ENCODE measurements at places on chromosomes 1 and 21.

GRCh38 chr1:178434899-178435435 is 61.8 kb downstream of the CLEC20A start:
- no peak for DNase-seq

- no peak for DNase-seq
Measured at GRCh38 chr1:76802094-76802493, 65.2 kb upstream of the ST6GALNAC5 start.

- DNase-seq, result no peak
Measured at GRCh38 chr1:111289371-111289770, 1.3 kb upstream of the CHIA start.

GRCh38 chr1:188065917-188066316 is 1237.2 kb downstream of the PLA2G4A start:
- DNase-seq, result no peak

- DNase-seq, result no peak
Measured at GRCh38 chr1:203968761-203969160, 104.2 kb upstream of the SOX13 start.

GRCh38 chr1:59639266-59639665 is 175.5 kb upstream of the HOOK1 start:
- no peak for DNase-seq

- no peak for DNase-seq
Measured at GRCh38 chr1:234375672-234376071, 2.4 kb downstream of the COA6 start.

DNA sequence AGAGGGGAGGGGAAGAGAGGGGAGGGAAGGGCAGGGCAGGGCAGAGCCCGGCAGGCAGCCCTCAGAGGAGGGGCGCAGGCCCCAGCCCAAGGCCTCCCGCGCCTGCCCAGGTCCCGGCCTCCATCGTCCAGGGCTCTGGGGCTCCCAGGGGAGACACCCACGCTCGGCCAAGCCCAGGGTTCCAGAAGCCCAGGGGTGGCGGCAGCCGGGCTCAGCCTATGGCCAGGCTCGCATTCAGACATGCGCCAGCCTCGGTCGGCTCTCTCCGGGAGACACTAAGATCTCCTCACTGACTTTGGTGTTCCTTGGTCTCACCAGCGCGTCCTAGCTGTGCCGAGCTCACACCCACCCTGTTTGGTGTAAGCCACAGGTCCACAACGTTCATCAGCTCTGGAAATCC is 7.1 kb upstream of the ANKRD65 start:
- DNase-seq, result no peak

DNA sequence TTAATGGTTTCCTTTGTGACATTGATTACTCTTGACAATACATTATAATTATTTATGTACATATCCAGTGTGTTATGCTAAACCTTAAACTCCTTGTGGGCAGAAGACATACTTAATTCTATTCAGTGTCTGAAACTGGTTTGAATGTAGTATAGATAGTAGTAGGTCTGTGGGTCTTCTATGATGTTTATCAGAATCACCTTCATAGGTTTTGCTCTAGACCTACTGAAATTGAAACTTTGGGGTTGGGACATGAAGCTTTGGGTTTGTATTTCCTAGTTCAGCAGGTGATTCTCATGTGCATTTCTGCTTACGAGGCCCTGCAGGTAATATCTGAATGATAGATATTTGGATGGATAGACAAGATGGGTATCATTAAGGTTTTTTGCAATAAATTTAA is 48.6 kb downstream of the MIGA1 start:
- DNase-seq, result no peak

DNA sequence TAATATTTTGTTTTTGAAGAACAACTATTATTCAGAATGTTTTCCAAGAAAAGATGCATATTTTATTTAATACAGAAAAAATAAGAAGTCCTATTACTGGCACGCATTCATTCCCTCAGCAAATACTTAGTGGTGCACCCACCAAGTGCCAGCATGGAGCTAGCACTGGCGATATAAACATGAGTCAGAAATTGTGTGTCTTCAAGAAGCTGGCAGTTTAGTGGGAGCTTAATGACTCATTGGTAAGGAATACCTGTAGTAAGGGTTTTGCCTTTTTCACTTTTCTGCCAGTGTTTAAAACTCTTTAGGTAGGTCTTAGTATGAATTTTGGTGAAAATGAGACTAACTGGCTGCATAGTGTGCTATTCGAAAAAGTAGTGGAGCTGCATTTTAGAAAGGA is 6.3 kb downstream of the MAGI3 start:
- DNase-seq, result no peak

GRCh38 chr1:209775678-209776077 is 8.7 kb downstream of the C1orf74 start:
- DNase-seq, result no peak

GRCh38 chr1:59733443-59734141 is 81.2 kb upstream of the HOOK1 start:
- DNase-seq, result no peak

DNA sequence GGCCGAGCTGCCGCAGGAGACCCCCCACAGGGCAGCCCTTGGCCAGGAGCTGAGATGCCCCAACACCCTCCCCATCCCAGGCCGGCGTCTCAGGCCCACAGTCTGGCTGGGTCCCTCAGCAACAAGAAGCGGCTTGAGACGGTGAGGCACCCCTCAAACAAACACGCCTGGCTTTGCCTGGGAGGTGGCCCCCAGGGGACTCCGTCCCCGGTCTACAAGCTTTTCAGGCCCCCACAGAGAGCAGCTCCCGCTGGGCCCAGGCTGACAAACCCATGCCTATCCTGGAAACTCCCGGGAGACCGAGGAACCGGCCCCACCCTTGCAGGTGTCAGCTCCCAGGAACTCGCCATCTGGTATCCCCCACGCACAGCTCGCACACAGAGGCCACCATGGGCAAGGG is 67.0 kb downstream of the ARHGEF16 start:
- no peak for DNase-seq

DNA sequence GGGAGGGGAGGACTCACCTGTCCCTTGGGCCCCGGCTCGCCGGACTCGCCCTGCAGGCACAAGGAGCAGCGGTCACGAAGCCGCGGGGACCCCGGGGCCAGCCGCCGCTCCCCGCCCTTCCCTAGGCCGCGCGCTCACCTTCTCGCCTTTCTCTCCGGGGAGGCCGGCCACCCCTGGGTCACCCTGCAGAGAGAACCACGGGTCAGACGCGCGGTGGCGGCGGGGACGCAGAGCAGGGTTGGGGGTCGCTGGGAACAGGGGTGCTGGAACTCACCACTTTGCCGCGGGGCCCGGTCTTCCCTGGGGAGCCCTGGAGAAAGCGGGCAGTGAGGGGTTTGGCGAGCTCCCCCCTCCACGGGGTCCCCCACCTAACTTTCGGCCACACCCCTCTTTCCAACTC is 13.3 kb downstream of the COL9A2 start:
- DNase-seq, result no peak

DNA sequence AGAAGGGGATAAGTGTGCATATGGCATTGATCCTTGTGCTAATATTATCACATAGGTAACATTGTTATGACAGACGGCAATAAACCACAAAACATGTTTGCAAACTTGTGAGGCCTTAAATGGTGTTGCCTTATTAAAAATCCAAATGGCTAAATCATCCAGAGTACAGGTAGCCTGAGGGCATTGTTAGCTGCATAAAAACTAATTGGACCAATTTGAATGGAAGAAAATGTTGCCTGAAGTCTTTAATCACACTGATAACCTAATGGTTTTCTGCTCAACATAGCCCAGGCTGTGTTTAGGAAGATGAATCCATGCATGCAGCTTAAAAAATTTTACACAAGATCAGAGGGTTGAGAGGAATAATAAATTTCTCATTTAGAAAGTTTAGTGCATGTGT is 19.4 kb upstream of the LRRC53 start:
- no peak for DNase-seq

DNA sequence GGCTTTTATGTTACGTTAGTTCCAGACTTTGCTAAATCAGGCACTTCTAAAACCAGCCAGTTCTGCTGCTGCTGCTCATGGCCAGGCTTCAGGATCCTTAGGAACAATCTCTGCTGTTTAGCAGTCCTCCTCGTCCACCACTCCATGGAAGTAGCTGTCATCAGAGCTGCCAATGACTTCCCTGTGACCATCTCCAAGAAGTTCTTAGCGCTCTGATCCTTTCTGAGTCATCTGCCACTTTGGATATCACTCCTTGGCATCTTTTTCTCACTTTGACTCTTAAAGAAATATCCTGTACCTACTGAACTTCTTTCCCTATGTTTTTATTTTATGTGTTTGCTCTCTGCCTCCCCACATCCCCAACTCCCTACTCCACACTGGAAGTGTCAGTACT is 14.7 kb upstream of the IRF2BP2 start:
- DNase-seq, result no peak

GRCh38 chr1:1200876-1201810 is 5.2 kb downstream of the TNFRSF18 start:
- peak; percentile 74 for DNase-seq

DNA sequence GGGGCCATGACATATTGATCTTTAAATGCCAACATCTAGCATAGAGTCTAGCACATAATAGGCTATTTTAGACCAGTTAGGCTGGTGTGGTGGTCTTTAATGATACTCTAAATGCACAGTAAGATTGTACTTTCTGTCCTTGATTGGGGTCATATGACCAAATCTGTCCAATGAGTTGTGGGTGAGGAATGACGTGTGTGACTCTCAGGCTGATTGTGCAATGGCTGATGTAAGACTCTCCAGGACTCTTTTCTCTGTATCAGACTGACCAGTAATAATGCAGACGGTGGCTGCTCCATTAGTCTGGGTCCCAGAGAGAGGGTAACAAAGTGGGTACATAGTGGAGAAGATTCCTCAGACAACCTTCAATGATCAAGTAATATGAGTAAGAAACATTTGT is 541.6 kb upstream of the CAMK1G start:
- no peak for DNase-seq

DNA sequence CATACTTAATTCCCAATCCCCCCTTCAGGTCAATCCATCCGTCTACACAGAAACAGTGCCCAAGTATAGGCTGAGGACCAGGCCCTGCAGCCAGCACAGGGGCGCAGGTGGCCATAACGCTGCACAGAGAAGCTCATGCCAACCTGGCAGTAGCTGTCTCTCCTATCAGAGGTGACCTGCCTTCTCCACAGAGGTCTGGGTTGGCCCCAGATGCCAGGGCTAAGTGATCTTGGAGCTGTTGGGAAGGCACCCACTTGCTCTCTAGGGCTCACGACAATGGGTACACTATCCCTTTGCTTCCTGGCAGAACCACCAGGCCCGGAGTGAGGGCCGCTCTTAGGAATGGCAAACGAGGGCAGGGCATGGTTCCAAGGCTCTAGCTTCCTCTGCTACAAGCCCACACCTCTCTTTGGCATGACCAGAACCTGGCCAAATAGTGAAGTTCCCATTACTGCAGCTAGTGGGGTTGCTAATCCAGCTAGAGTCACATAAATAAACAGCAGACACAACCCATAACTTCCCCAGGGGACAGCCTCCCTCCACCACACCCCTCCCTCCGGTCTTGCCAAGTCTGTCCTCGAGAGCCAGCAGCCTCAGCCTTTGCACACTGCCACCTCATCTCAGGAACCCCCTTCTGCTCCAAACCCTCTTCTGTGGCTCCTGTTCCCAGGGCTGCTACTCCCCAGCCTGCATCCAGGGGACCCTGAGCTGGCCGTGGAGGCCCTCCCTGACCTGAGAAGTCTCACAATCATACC is 113.0 kb downstream of the GLIS1 start:
- no peak for DNase-seq

DNA sequence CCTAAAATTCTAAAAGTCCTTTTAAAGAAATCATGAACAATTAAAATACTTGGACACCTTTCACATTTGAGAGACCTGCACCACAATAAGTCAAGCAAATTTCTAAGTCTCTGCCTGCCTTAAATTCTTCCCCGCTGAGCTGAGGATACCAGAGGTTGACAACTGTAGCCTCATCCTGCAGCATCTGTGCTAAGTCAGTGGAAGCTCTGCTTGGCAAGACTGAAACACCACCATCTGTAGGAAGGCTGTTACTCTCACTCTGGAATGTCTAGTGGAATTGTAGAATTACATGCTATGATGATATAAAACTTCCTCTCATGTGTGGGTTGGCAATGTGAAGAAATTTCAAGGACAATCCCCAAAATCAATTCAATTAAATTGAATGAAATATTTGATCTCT is 1756.5 kb downstream of the NCAM2 start:
- DNase-seq, result no peak

GRCh38 chr21:19648391-19648790 is 1244.8 kb upstream of the TMPRSS15 start:
- DNase-seq, result no peak

- no peak for DNase-seq
Measured at GRCh38 chr1:88549536-88549935, 134.5 kb upstream of the PKN2 start.

- no peak for DNase-seq
Measured at GRCh38 chr1:110682898-110683297, 8.2 kb upstream of the KCNA3 start.

GRCh38 chr1:67368046-67368514 is 60.4 kb downstream of the IL12RB2 start:
- DNase-seq, result no peak

GRCh38 chr1:231611111-231611510 is 15.5 kb upstream of the DISC1 start:
- DNase-seq, result no peak

- DNase-seq, result no peak
Measured at GRCh38 chr1:11946647-11947046, 12.1 kb downstream of the PLOD1 start.

DNA sequence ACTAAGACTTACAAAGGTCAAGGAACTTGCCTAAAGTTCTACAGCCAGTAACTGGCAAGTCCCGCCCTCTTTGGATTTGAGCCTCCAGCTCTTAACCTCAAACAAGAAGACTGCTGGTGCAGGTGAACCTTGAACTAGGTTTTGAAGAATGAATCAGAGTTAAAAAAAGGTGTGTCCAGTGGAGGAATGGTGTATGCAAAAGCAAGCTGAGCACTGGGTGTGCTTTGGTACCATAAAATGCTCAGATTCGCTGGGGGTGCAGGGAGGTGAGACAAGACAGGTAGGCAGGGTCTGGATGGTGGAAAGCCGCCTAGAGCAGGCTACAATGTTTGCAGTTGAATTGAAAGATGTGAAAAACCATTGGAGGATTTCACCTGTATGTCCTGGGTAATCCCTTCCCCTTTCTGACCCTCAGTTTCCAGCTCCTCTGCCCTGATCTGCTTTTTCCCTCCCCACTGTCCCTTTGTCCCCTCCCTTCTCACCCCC is 39.8 kb downstream of the FOXD2 start:
- DNase-seq, result peak; percentile 55

GRCh38 chr1:82086739-82087138 is 286.0 kb downstream of the ADGRL2 start:
- DNase-seq, result no peak

DNA sequence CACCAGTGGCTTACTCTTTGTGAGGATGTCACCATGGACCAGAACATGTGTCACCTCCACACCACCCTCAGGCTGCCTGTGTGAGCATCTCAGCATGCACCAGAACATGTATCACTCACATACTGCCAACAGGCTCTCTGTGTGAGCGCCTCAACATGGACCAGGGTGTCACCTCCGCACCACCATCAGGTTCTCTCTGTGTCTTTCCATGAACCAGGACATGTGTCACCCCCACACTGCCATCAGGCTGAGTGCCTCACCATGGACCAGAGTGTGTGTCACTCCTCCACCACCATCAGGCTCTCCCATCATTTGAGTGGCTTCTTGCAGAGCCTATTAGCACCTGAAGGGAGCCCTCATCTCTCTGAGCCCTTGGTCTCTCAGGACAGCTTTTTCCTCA is 125.2 kb downstream of the ZNF648 start:
- DNase-seq, result no peak
